Hematopoietic multipotent progenitor cell treated with erythropoietin and hydrocortisone succinate and interleukin-3 and kit ligand, for 8 days (in vitro differentiated cells): ENCODE measurements at places on chromosomes 3 and 15.

DNA sequence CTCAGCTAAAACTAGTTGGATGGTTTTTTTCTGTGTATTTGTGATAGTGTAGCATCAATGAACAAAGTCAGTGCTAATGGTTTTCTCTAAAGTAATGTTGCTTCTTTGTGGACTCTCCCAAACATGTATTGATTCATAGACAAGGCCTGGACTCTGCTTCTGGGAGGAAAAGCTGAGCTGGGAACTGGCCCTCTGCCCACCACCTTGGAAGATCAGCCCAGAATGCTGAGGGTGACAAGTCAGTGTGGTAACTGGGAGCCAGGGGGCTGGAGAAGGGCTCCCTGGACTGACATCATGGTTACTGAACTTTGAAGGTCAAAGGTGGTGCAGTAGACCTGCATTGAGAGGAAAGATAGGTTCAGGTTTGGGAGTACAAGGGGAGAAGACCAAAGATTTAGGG, 3.0 kb downstream of the ARHGAP31 start:
- DNase-seq = no peak

DNA sequence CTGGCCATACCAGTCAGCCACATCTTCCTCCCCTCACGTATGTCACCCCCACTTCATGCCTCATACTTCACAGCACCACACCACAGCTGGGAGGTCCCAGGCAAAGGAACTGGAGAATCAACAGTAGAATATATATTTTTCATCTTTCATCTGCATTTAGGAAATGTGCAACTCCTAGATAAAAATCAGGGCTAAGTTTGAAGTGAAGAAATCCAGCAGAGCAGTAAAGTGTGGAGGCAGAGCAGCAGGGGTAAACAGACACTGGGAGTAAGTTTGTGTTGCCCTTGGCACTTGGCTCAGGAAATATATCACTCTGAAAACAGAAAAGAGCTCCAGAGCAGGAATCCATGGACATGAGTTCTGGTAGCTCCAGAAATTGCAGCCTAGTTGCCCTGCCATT, 2.8 kb upstream of the HERC1 start:
- peak; percentile 77 for DNase-seq

- no peak for DNase-seq
Observed at GRCh38 chr3:134656211-134656800, 5.5 kb upstream of the KY start.

DNA sequence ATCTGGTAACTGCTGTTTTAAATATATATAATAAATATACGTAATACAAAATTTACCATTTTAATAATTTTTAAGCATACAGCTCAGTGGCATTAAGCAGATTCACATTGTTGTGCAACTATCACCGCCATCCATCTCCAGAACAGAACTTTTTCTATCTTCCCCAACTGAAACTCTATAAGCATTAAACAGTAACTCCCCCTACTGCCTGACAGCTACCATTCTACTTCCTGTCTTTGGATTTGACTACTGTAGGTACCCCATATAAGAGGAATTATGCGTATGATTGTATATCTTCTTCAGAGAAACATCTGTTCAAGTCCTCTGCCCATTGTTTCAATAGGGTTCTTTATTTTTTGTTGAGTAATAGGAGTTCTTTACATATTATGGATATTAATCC, 36.8 kb downstream of the EID1 start:
- peak; percentile 23 for DNase-seq

GRCh38 chr3:195911946-195912270, 3.6 kb upstream of the TNK2 start:
- DNase-seq = peak; percentile 54

GRCh38 chr3:72368331-72368975, 479.8 kb downstream of the SHQ1 start:
- no peak for DNase-seq

- no peak for DNase-seq
Observed at GRCh38 chr3:33663042-33663441, 55.0 kb downstream of the CLASP2 start.

- DNase-seq = peak; percentile 44
Observed at GRCh38 chr3:191329654-191330529, at the start of gene UTS2B. TSS of gene UTS2B (minus strand) at chr3:191330526. CDS start at chr3:191282189, 48,337 bp downstream.

DNA sequence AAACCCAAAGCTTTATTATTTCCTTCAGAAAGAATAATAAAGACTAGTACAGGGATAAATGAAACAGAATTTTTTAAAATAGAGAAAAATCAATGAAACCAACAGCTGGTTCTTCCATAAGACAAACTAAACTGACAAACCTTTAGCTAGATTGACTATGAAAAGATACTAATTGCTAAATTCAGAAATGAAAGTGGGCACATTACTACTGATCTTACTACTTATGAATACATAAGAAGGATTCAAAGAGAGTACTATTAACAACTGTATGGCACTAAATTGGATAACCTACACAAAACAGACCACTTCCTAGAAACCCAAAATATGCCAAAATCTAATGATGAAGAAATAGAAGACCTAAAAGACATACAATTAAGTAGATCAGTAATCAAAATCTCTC, 278.2 kb downstream of the ISL2 start:
- no peak for DNase-seq

- DNase-seq = peak; percentile 39
Observed at GRCh38 chr3:15271785-15272381, 60.5 kb downstream of the SH3BP5 start.

GRCh38 chr15:96693990-96694517, 363.6 kb downstream of the NR2F2 start:
- no peak for DNase-seq

GRCh38 chr15:35437157-35437556, 108.8 kb downstream of the DPH6 start:
- DNase-seq = no peak

DNA sequence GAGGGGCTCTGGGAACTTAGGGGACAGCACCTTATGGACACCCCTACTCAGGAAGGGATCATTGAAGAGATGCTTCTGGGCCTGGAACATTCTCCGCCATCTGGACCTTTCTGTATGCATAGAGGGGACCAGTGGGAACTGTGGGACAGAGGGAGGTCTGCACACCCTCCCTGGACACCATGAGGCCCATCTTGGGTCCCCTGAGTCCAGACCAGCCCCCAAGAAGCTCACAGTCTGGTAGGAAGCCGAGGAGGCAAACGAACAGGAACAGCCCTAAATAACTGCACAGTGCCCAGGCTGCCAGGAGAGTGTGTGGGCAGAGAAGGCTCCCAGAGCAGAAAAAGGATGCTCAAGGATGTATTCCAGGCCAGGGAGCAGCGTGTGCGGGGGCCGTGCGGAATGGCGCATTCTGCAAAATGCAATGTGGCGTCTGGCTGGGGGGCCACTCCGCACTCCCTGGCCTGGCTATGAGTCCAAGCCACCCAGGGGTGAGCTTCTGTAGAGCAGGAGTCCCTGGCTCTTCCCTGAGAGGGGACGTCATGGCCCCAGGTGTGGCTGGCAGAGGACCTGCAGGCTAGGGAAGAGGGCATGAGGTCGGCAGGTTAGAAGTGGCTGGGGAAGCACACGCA, 24.5 kb upstream of the KLF13 start:
- no peak for DNase-seq

DNA sequence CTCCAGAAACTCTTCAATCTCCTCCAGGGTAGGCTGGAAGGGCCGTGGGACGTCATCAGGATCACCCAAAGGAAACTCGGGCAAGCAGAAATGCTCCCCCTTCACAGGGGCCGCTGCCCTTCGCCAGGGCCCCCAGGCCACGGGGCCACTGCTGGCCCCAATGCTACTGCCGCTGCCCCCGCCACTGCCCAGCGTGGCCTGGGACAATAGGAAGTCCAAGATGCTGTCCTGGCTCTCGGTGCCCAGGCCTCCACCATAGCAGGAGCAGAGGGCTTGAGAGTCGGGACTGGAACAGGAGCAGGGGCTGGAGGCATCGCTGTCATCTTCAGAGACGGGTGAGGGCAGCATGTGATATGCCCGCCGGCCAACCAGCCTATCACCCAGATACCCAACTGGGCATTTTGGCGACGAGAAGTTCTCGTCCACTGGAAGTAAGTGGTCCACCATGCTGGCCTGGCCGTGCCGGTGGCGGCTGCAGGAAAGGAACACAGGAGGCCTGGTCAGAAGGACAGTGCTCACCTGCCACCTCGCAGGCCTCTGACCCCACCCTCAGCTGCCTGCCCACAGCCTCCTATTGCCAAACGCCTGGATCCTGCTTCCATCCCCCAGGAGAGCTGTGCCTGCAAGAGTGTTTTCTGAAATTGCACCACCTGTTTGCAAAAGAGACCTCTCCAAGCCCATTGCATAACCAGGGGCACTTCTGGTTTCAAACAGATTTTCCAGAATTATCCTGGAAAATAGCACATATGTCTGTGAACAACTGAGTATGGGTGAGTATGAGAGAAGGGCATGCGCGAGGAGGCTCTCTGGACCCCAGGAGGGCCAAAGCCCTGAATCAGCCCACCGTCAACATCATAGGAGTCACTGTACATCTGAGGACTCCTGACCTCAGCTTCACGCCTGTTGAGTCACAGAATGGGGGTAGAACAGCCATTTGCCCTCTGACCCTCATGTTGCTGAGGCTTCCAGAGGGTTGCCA, 4.4 kb downstream of the KLF15 start:
- DNase-seq = no peak
